ENCODE measurements at places on chromosomes 3 and 15.

GRCh38 chr15:39096608-39097205, 484.2 kb upstream of the THBS1 start:
- DNase-seq, result no peak

- DNase-seq, result no peak
These were observed 153.4 kb upstream of the MME start for GRCh38 chr3:154926721-154927120.

DNA sequence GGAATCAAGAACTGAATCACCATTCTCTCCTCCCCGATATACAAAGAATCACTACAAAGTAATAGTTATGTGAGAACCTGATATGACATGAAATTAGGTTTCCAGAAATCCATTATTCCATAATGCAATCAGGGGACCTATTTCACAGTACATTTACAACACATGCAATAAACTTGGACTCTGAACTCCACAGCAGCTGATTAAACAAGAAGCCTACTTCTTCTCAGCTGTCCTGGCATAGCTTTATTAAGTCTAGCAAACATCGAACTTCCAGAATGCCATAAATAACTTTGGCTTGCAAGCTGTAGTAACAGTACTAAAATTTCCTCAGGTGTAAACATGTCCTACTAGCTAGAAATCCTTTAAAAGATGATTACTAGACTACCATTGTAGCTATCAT, 17.8 kb downstream of the PDCD10 start:
- DNase-seq, result no peak

DNA sequence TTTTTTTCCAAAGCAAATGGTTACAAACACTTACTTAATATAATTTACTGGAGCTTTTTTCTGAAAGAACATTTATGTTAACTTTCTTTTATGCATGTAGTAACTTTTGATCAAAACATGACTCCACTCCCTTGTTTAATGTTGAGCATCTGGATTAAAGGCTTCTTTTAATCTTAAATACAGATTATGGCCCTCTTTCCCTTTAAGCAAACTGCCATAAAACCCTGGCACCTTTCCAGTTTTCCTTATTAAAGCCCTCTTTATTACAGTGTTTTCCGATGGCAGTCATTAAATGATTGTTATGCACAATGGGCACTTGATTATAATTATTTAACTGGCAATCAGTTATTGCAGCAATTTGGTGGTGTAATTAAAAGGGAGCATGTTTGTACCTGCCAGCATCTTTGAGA, 167.0 kb downstream of the VGLL4 start:
- DNase-seq, result no peak

- DNase-seq, result peak; percentile 40
These were observed 22.7 kb upstream of the IGF2BP2 start for GRCh38 chr3:185847506-185847905.

- no peak for DNase-seq
These were observed 8.8 kb upstream of the LRCH3 start for GRCh38 chr3:197782230-197782629.

GRCh38 chr3:180142041-180142440, 105.3 kb upstream of the PEX5L start:
- DNase-seq, result no peak

DNA sequence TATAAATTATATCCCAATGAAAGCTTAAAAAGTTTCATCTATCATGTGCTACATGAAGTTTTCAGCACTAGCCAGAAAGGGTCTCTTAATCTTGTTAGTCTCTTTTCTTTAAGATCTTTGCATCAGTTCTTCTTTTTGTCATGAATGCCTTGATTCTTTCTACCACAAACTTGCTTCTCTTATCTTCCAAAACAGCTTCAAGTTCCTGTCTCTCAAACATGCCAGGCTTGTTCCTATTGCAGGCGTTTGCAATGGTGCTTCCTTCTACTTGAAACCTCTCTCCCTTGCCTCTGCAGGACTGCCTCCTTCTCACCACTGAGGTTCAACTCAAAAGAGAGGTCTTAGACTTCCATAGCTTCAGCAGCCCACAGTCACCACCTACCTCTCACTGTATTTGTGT, 104.3 kb upstream of the FRMD4B start:
- DNase-seq, result no peak

- no peak for DNase-seq
These were observed 21.4 kb upstream of the ESYT3 start for GRCh38 chr3:138412821-138413551.

GRCh38 chr15:45391746-45392583, 13.6 kb upstream of the GATM start:
- no peak for DNase-seq

DNA sequence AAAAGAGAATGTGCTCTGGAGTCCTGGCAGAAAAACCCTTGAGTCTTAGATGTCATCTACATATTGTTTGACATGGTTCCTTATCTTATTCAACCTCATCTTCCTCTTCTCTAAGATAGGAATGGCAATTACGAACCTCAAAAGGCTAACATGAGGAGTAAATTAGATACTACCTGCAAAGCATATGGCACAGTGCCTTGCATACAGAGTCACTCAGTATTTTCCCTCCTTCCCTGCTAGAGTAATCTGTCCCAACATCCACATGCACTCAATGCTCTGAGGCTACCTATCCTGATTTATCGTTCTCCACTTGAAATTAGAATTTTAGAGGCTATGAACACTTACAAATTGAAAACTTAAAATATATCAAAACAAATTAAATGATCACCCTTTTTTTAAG, 386.7 kb downstream of the RSL24D1 start:
- no peak for DNase-seq

DNA sequence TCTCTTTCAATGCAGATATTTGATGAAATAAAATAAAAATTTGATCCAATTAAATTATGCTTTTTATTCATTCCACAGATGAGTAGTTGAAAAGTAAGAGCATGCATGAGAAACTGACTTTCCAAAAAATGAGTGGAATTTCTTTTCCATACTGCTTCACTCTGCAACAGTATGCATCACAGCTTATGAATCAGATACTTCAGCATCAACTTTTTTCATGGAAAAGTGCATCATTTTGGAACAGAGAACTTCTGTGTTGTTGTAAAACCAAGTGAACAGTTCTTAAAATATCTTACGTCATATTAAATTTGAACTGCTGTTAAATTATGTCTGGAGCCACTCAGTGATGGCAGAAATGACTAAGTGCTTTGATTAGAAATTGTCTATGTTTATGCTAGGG, 16.7 kb upstream of the SLC7A14 start:
- no peak for DNase-seq

GRCh38 chr3:121629601-121630000, 31.1 kb downstream of the HCLS1 start:
- DNase-seq, result no peak

DNA sequence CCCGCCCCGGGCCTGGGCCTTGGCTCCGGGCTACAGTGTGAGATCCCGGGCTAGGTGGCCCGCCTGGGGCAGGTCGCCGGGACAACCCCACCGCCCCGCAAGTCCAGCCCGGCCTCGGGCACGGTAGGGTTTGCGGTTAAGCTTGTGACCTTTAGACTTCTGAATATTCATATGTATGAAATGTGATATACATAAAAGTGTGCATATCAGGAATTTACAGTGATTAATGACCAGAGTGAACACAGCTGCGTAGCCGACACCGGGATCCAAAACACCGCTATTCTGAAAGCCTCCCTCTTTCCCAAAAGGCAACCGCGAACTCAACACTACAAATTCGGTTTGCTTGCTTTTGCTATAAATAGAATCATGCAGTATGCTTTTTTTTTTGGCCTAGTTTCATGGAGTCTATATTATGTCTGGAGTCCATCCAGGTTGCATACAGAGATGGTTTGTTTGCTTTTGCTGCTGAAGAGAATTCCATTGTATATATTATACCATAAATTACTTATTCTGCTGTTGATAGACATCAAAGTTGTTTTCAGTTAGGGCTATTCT, 636 bp upstream of the SNRPA1 start:
- DNase-seq, result no peak

DNA sequence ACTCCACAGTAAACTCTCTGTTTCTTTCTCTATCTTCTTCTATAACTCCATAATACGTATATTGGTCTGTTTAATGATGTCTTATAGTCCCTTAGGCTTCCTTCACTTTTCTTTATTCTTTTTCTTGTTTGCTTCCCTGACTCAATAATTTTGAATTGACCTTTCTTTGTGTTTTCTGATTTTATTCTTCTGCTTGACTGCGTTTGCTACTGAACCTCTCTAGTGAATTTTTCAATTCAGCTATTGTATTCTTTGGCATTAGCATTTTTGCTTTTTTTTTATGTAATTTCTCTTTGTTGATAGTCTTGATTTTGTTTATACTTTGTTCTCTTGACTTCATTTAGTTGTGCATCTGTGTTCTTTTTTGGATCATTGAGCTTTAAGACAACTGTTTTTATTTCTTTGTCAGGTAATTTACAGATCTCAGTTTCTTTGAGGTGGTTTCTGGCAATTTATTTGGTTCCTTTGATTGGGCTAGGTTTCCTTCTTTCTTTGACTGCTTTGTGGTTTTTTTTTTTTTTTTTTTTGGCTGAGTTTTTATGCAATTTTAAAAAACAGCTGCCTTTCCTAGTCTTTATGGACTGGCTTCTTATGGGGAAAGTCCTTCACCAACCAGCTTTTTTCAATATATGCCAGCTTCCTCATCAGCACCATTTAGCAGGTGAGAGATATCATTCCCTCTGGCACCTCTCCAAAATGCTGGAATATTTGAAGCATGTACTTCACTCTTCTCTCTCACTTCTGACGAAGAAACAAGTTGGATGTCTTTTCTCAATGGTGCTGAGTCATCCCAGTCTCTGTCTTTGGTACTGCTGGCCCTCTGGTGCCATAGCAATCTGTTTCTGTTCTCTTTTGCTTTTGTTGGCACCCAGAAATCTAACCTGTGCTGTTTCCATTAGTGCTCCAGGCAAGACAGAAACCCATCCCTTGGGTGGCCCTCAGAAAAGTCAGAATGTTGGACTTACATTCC, 17.6 kb downstream of the RSRC1 start:
- peak; percentile 80 for DNase-seq

- DNase-seq, result no peak
These were observed 12.6 kb upstream of the SLMAP start for GRCh38 chr3:57743496-57743895.

- no peak for DNase-seq
These were observed 85.7 kb upstream of the SOX2 start for GRCh38 chr3:181626036-181626435.

- no peak for DNase-seq
These were observed 226.3 kb downstream of the LPP start for GRCh38 chr3:188380252-188380651.

GRCh38 chr3:148101061-148101460, 596.6 kb upstream of the AGTR1 start:
- DNase-seq, result peak; percentile 33

DNA sequence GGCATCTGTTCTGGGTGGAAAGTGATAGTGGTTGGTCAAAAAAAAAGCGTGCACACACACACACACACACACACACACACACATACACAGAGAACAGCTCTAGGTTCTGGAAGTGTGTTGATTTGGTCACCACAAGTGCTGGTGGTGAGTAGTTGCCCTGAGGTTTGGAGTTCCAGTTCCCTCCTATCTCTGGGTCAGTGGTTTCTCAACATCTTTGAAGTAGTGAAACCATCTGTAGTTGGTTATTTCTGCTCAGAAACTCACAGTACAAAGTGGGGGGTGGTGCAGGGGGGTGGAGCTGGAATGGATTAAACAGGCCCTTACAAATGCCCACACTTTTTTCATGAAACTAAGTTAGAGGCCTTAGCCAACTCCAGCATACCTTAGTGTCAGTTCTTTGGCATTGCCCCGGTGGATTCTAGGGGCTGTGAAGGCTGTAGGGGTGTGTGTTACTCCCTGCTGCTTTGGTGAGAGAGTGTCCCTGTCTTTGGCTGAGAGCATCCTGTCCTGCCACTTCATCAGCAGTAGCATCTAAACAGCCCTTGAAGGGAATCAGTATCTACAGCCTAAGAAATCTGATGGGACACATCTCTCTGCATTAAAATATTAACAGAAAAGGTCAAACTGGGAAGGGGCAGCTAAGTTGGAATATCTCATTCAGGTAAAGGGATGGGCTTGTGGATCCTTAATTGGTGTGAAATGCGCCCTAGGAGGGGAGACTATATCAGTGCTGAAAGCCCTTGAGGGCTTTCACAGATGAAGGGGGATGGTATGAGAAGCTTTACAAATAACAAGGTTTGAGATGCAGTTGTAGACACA, 20.6 kb downstream of the SMAD3 start:
- peak; percentile 93 for DNase-seq

DNA sequence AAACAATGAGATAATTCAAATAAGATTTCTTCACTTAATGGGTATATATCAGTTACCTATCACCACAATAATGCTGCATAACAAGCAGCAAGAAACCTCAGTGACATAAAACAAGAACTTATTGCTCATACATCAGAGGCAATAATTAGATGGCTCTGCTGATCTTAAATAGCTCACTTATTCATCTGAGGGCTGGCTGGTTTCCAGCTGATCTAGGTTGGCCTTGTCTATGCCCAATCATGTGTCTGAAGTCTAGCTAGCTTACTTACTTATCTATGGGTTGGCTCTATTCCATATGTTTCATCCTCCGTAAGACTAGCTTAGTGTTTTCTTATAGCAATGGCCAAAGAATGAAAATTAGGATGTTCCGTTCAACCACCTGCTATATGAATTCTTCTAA, 109.4 kb upstream of the AGTR1 start:
- no peak for DNase-seq

- no peak for DNase-seq
These were observed 178.5 kb downstream of the FNDC3B start for GRCh38 chr3:172217877-172218276.

GRCh38 chr3:87333393-87333892, 57.1 kb upstream of the POU1F1 start:
- DNase-seq, result peak; percentile 88

- no peak for DNase-seq
These were observed 459.0 kb upstream of the DPH6 start for GRCh38 chr15:36004891-36005490.

DNA sequence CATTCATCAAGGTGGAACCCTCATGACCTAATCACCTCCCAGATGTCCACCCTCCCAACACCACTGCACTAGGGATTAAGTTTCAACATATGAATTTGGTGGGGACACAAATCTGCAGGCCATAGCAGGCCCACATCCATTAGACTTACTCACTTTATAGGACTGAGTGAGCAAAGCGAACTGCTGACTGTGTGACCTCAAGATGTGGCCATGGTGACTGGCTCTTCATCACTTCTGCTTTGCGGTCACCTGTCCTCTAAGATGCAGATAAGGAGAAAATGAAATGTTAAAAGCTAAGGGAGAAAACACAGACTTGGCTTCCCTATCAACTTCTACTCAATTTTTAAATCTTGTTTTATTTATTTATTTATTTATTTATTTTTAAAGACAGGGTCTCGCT, 14.5 kb upstream of the DCP1A start:
- DNase-seq, result no peak

DNA sequence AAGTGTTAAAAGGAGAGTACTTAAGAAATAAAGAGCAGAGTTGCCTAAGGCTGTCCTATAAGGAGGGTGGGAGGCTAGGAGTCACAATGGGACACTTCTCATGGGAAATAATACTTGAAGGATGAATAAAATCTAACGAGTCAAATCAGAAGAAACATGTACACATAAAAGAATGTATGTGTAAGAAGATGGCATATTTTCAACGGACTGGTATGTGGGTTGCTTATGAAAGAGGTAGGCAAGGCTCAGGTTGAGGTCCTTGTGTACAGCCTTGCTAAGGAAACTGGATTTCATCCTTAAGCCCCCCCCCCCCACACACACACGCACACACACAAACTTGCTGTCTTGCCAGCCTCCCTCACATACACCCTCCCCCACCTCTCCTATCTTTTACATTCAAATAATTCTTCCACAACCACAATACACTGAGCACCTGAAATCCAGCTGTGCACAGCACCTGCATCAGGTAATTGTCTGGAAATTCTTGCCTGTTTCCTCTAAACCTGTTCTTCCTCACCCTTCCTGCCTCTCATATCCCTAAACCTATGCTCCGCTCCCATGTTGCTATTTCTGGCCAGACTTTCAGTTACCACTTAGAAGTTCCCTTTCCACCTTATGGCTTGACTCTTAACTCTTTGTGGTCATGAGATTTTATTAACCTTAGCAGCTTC, 79.2 kb downstream of the FMN1 start:
- no peak for DNase-seq

Measured in NCI-H226 (cell line).